CD4-positive, alpha-beta T cell (primary cell): ENCODE measurements at places on chromosomes 3 and 15.

GRCh38 chr3:8767667-8768363, 1.6 kb downstream of the OXTR start:
- no peak overlapping the region for H3K4me3 ChIP-seq
- H3K27ac ChIP-seq = no peak overlapping the region
- peaks cover 35% of the 10 kb centered on the region for H3K27me3 ChIP-seq
- H3K4me1 ChIP-seq = peaks cover 16% of the 10 kb centered on the region
- H3K36me3 ChIP-seq = no peaks in the 10 kb centered on the region
- no peak for DNase-seq

GRCh38 chr3:63724987-63725386, 72.5 kb downstream of the SNTN start:
- DNase-seq = no peak
- H3K27me3 ChIP-seq = no peaks in the 10 kb centered on the region
- no peak overlapping the region for H3K27ac ChIP-seq
- H3K36me3 ChIP-seq = no peaks in the 10 kb centered on the region
- H3K4me1 ChIP-seq = no peaks in the 10 kb centered on the region

- H3K27me3 ChIP-seq = no peaks in the 10 kb centered on the region
- no peaks in the 10 kb centered on the region for H3K4me1 ChIP-seq
- H3K36me3 ChIP-seq = no peaks in the 10 kb centered on the region
- H3K4me3 ChIP-seq = no peak overlapping the region
Measured at GRCh38 chr3:65751123-65751700, 287.5 kb downstream of the MAGI1 start.

GRCh38 chr3:5057857-5058324, 64.2 kb upstream of the ARL8B start:
- peaks cover 2% of the 10 kb centered on the region for H3K4me1 ChIP-seq
- peak; percentile 86 for DNase-seq
- no peaks in the 10 kb centered on the region for H3K27me3 ChIP-seq

GRCh38 chr15:29867241-29868000, 45.2 kb upstream of the TJP1 start:
- H3K4me1 ChIP-seq = no peaks in the 10 kb centered on the region
- DNase-seq = no peak
- H3K27ac ChIP-seq = no peak overlapping the region
- H3K27me3 ChIP-seq = peaks cover 4% of the 10 kb centered on the region
- H3K36me3 ChIP-seq = no peaks in the 10 kb centered on the region

- peaks cover 36% of the 10 kb centered on the region for H3K4me1 ChIP-seq
- DNase-seq = no peak
- H3K27ac ChIP-seq = no peak overlapping the region
- H3K4me3 ChIP-seq = no peak overlapping the region
- no peaks in the 10 kb centered on the region for H3K27me3 ChIP-seq
Measured at GRCh38 chr3:9784965-9785364, 7.3 kb downstream of the TADA3 start.
